ENCODE measurements at places on chromosomes 2 and 18.

GRCh38 chr2:229888031-229888430 is 33.8 kb downstream of the TRIP12 start:
- DNase-seq, result no peak

DNA sequence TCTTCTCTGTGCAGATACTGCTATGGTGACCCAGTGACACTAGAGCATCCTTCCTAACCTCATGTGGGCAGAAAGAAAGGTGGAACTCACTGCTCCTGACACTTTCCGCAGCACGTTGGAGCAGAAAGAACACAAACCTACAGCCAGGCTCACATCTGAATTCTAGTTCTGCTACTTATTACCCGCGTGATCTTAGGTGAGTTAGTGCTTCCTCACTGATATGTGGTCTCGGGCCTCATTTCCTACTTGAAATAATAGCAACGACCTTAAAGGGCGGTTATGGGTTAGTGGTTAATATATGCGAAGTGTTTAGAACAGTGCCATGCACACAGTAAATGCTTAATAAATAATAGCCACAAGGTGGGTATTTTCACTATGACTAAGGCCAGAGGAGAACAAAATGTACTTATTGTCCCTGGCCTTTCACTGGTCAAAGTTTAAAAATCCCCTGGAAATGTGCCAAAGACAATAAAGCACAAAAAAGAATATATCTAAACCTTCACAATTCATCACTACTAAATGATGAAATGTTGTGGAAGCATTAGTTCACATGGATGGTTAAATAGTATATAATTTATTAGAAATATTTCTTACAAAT is 66.6 kb downstream of the MYOM1 start:
- DNase-seq, result no peak

DNA sequence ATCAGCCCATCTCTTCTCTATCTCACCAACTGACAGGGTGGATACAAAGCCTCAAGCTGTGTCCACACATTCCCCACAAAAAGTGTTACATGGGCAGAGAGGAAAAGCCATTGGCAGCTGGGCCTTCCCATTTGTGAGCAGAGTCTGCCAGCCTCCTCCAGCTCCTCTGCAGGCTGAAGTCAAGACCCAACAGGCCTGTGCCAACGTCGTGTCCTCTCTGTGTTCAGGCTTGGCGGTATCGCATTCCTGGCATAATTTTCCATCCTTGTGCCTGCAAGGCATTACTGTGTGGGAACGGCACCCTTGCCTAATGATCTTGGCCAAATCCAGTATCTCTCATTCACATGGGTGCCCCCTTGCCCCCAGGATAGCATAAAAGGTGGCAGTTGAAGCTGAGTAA is 41.5 kb upstream of the APCDD1 start:
- DNase-seq, result no peak

GRCh38 chr2:223908304-223908998 is 36.7 kb downstream of the WDFY1 start:
- DNase-seq, result no peak

- DNase-seq, result no peak
These were observed 33.2 kb downstream of the SLC38A11 start for GRCh38 chr2:164922134-164922533.

GRCh38 chr2:204282525-204282924 is 262.8 kb upstream of the PARD3B start:
- DNase-seq, result no peak

Measured in SHP77 (cell line).